Ureter (tissue), 1 donor: ENCODE measurements at places on chromosomes 12 and 14. TPM values are rescaled to one million over a fixed set of nuclear protein-coding genes. Genes with fewer than 3 reads are reported as not detected.
A peak's percentile ranks its signal among the peaks of the same experiment; 100 is the strongest.

LRP1-AS gene
- total RNA-seq: not detected

HECTD4 gene
- total RNA-seq: 68.2 TPM

TSPAN19 gene
- total RNA-seq: not detected

SPIC gene
- total RNA-seq: not detected

ALDH1L2 gene
- 19.1 TPM for total RNA-seq

TECPR2 gene
- total RNA-seq: 36.3 TPM

PRH2 gene
- not detected for total RNA-seq

- DNase-seq: no peak
These were observed 12.5 kb downstream of the AHNAK2 start for GRCh38 chr14:104965561-104966231.

GRCh38 chr12:33967760-33968159 is 54.5 kb upstream of the ALG10 start:
- no peak for DNase-seq

- DNase-seq: peak; percentile 53
These were observed 1.1 kb downstream of the CNTN1 start for GRCh38 chr12:40693207-40693821.

- DNase-seq: no peak
These were observed 196.2 kb downstream of the CACNA1C start for GRCh38 chr12:2248901-2249381.

DNA sequence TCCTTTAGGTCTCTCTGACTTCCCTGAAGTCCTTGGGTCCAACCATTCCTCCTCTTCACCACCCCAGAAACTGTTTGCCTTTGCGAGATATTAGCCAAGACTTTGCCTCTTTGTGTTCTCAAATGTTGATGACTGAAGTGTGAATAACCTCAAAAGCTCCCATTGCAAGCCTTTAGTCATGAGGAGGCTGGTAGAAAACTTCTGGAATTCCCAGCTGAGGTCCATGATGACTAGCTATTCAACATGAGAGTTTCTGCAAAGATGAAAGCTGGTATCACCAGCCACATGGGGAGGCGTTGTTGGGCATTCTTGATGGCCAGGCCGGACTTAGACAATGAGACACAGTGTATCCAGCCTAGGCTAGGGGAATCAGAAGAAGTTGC is 111.7 kb downstream of the TBX5 start:
- DNase-seq: no peak

GRCh38 chr12:90832427-90832826 is 122.5 kb downstream of the CCER1 start:
- DNase-seq: no peak

DNA sequence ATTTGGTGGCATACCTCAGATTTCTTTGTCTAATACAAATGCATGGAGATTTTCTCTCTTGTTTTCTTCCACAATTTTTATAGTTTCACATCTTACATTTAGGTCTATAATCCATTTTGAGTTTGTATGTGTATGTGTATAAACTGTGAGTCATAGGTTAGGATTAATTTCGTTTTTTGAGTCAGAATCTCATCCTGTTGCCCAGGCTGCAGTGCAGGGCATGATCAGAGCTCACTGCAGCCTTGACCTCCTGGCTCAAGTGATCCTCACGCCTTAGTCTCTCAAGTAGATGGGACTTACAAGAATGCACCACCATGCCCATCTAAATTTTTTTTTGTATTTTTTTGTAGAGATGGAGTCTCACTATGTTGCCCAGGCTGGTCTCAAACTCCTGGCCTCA is 71.6 kb downstream of the OTOGL start:
- no peak for DNase-seq
